ENCODE measurements at places on chromosomes 6 and 20.

- no peak for DNase-seq
Measured at GRCh38 chr20:5719861-5720403, 30.3 kb upstream of the SHLD1 start.

GRCh38 chr6:42729731-42730130, 7.3 kb upstream of the PRPH2 start:
- DNase-seq: no peak

- no peak for DNase-seq
Measured at GRCh38 chr6:30463651-30464618, 25.4 kb upstream of the HLA-E start.

DNA sequence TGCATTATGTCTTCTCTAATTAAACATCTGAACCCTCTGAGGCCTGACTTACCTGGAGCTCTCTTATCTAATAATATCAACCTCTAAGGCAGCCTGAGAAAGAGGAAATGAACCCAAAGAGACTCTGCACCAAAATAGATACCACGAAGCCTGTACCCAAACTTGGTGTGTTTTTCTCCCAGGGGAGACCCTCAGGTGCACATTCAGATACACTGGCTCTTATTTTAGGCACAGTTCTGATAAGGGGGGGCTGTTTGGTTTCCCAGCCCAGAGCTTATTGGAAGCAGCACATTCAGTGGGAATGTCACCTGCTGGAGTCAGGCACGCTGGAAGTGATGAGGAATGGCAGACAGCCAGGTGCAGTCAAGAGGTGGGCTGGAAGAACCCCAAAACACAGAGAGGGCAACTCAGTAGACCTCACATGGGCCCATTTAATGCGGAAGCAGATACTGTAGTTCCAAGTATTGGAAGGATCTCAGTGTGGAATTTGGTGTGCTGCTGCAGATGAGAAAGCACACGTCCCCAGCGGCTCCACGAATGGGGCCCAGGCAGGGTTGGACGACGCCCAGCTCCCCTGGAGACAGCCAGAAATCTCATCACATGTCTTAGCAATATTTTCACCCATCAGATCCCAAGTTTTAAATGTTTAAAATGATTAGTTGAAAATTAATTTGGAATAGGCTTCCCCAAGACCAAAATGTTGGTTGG, 9.7 kb upstream of the CCR6 start:
- DNase-seq: no peak

- DNase-seq: no peak
Measured at GRCh38 chr6:105991561-105992314, 94.4 kb upstream of the PRDM1 start.

- DNase-seq: no peak
Measured at GRCh38 chr6:88074791-88075190, 27.1 kb downstream of the SPACA1 start.

DNA sequence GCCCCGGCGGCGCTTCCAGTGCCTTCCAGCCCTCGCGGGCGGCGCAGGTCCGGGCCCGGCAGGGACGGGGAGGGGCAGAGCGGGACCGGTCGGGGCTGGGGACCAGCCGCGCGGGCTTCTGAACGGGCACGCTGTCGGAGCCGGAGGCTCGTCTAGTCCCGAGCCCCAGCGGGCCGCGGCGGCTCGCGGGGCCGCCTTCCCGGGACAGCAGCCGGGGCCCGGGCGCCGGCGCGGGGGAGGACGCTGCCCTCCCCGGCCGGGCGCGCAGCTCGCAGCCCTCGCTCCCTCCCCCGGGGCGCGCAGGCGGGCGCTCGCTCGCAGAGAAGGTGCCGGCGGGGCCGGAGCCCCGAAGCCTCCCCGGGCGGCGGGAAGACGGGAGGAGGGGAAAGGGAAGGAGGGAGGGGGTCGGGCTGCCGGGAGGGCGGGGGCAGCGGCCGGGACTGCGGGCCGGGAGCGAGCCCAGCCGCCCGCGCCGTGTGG, 696 bp upstream of the SIRPA start:
- no peak for DNase-seq

- DNase-seq: no peak
Measured at GRCh38 chr20:41654884-41655283, 36.7 kb upstream of the CHD6 start.

Measured in stimulated activated CD4-positive, alpha-beta T cell treated with anti-CD3 and anti-CD28 coated beads, Interleukin-1b, Interleukin-23, amount 100 ng/mL, for 24 hours (primary cell).